ENCODE measurements at places on chromosomes 11 and 22. TPM values are rescaled to one million over a fixed set of nuclear protein-coding genes. Genes with fewer than 3 reads are reported as not detected.

GRCh38 chr11:46006418-46007070 is 84.1 kb downstream of the LARGE2 start:
- DNase-seq = peak; percentile 46

DNA sequence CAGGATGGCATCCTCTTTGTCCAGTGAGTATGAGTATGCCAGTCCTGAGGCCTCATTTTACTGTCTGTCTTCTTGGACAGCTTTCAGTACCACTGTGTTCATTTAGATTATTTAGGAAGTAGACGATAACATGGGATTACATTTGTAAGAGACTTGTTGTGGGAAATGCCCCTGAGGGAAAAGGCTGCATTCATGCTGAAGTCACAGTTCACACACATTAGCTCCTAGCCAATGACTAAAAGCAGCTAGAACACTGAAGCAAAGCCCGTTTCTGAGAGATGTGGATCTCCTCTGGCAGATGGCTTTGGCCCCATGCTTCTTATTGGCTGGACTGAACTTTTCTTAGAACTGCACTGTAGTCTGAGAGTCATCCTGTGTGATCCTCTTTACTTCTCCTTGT is 242.4 kb downstream of the FAM76B start:
- DNase-seq = no peak

GRCh38 chr11:33656768-33657167 is 43.9 kb downstream of the C11orf91 start:
- no peak for DNase-seq

- no peak for DNase-seq
Observed at GRCh38 chr11:131612533-131612932, 242.1 kb downstream of the NTM start.

GRCh38 chr22:43853328-43853931 is 8.9 kb downstream of the SULT4A1 start:
- DNase-seq = no peak

DNA sequence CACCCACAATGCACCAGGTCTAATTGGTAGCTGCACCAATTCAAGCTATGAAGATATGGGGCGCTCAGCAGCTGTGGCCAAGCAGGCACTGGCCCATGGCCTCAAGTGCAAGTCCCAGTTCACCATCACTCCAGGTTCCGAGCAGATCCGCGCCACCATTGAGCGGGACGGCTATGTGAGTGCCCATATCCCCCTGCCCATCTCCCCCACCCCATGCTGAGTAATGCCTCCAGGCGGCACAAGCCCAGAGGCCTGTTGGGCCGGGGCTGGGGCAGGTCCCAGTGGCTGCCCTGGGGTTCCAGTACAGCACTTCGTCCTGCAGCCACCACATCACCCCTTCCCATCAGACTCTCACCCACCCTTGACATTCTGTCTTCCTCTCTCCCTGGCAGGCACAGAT is 21.5 kb downstream of the POLR3H start:
- DNase-seq = no peak

- DNase-seq = no peak
Observed at GRCh38 chr11:58625086-58625485, 2.6 kb downstream of the CNTF start.

GRCh38 chr11:20488352-20488751 is 100.8 kb downstream of the PRMT3 start:
- no peak for DNase-seq

GRCh38 chr22:36329254-36330078 is 58.3 kb downstream of the MYH9 start:
- DNase-seq = no peak

DNA sequence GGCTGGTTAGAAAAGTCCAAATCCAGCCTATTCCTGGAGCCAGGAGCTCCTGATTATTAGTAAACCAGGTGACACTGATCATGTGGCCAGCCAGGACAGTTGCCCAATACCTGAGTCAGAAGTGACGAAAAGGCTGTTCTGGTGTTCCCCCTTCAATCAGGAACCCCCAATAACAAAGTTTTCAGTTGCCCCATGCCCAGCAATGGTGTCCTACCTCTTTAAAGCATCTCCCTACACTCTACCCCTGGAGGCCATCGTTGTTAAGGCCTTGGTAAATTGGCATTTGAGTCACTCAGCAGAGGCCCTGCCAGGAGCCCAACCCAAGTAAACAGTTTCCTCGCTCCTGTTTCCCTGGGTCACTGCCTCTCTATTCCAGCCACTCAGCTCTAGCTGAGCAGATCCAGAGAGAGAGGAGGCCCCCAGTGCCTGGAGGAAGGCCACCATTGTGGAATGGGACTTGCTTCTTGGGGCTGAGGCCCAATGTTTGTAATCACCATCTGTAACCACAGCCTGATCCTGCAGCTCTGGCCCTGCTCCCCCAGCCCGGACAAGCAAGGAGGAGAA is 25.0 kb downstream of the ARHGAP1 start:
- no peak for DNase-seq

DNA sequence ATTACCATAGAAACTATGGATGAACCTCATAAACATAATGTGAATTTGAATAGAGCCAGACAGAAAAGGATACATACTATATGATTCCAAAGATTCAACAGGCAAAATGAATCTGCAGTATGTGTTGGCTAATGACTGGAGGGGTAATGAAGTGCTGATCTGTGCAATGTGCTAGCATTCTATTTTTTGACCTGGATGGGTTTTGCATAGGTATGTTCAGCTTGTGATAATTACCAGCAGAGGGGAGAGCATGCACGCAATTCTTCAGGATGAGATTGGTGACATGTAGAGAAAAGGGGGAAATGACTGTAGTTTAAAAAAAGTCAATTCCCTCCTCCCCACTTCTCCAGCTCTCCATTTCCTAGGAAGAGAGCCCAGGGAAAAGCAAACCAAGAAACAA is 618 bp upstream of the CCDC81 start:
- no peak for DNase-seq

DNA sequence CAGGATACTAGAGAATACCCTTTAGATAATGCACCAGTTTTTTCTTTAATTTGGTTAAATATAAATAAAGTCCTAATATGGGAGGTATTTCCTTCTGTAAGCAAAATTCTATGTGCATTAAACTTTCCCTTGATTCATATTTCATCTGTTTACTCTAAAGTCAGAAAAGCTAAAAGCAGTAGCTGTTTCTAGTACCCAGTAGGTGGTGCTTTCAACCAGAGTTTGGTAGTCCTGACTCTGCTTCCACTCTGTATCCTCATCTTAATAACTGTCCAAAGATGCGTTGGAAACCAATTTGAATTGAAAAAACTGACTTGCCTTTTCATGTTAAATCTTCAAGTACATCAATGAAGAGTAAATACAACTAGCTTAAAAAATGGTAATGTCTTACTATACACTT is 1065.2 kb downstream of the JRKL start:
- no peak for DNase-seq

DNA sequence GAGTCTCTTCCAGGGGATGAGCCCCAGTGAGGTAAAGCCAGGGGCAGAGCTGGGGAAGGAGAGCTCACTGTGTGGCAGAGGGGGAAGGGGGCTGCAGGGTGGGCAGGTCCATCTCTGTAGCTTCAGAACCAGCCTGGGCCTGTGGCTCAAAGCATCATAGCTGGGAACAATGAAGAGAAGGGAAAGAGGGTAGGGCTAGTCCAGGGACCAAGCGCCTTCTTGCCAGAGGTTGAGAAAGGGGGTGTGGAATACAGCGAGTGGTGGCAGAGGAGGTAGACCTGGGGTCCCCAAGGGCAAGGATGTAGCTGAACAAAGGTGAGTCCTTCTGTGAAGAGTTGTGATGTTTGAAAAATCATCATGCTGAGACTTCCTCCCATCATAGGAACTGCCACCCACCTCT is 1.2 kb upstream of the PLA2G3 start:
- no peak for DNase-seq

- no peak for DNase-seq
Observed at GRCh38 chr11:116446048-116446941, 326.5 kb downstream of the BUD13 start.

- no peak for DNase-seq
Observed at GRCh38 chr11:131354251-131354701, 16.1 kb upstream of the NTM start.

DNA sequence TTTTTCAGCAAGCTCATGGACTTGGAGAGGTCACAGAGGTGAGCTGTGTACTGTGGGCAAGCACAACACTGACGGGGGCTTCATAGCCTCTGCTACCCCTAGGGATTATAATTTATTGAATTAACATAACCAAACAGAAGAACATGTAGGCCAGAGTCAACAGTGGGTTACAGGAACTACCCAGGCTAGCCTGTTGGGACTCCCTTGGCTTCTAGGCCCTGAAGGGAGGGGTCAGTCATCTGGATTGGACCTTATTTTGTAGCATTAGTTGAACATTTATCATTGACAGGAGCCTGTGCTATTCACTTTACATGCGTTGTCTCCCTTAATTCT is 56.9 kb downstream of the KREMEN1 start:
- no peak for DNase-seq

- DNase-seq = no peak
Observed at GRCh38 chr11:132620423-132620822, 911.9 kb downstream of the OPCML start.

DNA sequence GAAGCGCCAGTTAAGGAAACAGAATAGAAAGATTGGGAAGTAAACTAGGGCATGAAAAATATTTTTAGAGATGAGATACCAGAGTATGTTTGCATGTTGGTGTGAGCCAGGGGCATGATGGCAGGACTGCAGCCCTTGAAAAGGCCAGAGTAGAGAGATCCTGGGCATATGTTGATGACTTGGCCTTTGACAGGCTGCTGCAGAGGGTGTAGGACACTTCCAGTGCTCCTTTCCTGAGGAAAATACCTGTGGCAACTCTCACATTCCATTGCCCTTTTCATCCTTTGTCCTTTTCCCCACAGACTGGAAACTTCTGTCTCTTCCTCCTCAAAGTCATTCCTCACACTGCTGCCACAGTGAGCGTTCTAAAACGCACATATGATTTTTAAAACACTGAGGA is 150.7 kb upstream of the CCDC90B start:
- DNase-seq = no peak

- no peak for DNase-seq
Observed at GRCh38 chr22:30277547-30278344, 11.1 kb upstream of the OSM start.

DNA sequence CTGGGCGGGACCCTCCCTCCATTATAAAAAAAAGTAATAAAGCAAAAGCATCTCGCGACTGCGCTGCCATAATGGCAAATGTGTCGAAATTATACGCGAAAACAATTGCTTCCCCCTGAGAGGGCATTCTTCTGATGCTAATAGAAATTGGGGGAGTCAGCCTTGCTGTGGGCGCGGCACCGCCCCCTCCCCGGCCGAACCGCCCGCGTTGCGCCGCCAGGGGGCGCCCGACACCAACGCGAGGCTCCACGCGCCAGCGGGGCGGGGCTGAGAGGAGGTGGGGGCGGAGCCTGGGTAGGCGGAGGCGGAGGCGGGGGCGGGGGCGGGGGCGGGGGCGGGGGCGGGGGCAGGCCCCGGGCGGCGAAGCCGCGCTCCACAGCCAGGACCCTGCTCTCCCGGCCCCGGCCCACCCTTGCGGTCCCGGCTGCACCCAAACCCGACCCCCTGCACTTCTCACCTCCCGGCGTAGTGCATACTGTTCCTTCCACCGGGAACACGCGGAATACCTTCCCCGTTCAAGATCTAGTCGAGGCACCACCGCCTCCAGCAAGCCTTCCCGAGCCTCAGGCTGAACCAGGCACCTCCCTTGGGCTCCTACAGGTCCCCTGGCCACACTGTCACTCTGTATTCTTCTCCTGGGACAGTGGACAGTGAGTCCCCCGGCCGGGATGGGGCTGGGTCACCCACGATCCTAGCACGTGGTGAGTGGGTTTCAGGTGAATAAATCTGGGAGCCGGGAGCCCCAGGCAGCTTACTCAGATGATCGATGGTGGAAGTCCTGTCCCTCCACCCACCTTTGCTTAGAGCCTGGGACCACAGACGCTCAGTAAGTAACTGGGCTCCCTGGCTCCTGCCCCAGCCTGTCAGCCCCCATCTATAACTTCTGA is 15.5 kb upstream of the UPK3A start:
- DNase-seq = no peak

- DNase-seq = no peak
Observed at GRCh38 chr11:58525037-58525614, 17.2 kb upstream of the OR5B21 start.

- no peak for DNase-seq
Observed at GRCh38 chr22:23774922-23775436, 2.3 kb downstream of the MMP11 start.

DNA sequence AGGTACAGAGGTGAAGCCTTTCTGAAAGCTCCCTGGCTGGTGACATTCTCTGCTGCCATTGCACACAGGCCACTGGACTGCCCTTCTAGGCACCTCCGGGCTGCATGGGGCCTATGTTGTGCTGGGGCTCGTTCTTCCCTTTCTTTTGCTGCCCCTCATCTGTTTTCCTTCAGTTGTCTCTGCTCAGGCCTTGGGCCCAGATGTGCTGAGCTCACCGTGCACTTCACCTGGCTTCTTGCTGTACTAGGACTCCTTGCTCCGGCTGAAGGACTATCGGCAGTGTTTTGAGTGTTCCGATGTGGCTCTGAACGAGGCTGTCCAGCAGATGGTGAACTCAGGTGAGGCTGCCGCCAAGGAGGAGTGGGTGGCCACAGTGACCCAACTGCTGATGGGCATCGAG is 59.4 kb downstream of the CABIN1 start:
- DNase-seq = no peak

DNA sequence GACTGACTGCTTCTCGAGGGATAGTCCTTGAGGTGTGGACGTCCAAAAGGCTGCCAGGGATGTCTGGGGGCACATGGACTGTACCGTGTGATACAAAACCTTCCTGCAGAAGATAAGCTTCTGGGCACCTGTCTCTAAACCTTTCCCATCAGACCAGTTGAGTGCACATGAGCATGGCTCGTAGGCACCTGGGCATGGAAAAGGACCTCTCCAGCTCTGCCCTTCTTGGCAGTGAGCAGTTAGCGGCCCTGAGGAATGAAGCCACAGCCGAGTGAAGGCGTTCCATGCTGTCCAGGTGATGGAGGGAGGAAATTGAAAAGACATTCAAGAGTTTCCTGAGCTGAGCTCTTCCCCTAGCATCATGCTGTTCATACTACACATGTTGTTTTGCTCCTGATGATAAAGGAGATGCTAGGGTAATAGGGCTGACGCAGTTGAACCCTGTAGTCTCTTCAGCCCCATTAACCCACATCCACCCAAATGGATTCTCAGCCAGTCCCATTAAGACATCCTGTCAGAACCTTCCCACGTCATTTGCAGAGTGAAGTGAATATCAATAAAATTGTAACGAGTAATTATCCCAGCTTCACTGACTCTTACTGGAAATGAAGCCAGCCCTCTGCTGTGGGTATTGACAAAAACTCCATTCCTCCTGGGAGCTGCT is 138.6 kb downstream of the KIRREL3 start:
- DNase-seq = no peak

- no peak for DNase-seq
Observed at GRCh38 chr11:90318651-90319050, 95.8 kb upstream of the CHORDC1 start.

The ANGPTL5 gene
- 0.14 TPM for polyA plus RNA-seq

The TRPM5 gene
- 5.6 TPM for polyA plus RNA-seq

The APOA1 gene
- polyA plus RNA-seq = 128 TPM

The FOLH1 gene
- 18.5 TPM for polyA plus RNA-seq

The IL10RA gene
- polyA plus RNA-seq = 2.7 TPM

The MOGAT2 gene
- polyA plus RNA-seq = 0.22 TPM

The APOC3 gene
- polyA plus RNA-seq = 10.8 TPM

The LYVE1 gene
- 73.4 TPM for polyA plus RNA-seq

The MS4A5 gene
- polyA plus RNA-seq = not detected

Data from left renal pelvis (tissue), 4 donors.